Fibroblast of villous mesenchyme (primary cell): ENCODE measurements at places on chromosomes 5 and 9.

DNA sequence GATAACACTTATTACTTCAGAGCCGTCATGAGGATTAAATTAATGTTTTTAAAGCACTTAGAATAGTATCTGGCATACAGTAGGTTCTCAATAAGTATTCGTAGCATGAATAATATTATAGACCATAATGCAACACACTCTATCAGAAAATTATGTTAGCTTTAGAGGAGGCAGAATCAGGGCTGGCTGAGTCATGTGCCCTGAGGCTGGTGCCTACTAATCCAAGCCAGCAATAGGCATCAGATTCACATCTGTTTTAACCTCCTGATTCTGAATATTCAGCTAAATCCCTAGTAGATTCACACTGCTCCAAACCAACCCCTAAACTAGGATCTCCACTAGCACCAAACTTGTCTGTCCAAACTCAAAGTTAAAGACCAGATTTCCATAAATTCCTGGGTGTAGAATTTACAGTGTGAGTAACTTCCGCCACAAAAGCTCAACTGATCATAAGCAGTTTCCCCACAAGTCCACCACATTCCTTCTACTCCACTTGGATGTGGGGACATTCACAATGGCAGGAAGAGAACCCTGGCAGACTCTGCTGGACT is 170.0 kb upstream of the DAPK1 start:
- no peak for DNase-seq

DNA sequence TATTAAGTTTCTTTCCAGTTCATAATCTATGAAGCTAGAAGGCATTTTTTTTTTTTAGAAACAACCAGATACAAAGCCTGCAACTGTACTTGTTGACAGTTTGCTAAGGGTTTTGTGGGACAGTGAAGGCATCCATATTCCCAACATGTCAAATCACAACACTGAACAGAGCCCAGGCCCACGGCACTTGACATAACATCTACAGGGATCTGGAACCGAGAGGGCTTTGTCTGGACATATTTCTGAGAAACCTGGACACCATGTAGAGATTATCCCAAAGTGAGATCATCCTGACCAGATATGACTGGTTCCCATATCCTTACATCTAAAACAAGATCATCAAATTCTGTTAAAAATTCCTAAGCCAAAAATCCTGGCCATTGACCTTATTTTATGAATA is 336.3 kb downstream of the ACTL7B start:
- peak; percentile 77 for DNase-seq

DNA sequence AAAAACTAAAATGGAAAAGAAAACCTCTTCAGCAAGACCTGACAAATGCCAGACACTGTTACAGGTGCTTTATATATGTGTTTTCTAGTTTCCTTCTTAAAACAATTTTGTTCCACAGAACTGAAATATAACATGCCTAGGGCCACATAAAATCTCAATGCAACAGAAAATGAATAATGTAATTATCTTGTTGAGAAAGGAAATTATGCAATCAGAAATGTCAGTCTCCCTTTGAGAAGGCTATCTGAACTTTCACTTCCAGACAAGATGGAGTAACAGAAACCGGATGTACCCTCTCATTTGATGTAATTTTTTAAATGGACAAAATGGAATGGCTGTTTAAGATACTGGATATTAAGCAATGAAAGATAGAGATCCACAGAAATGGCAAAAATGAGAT is 79.2 kb downstream of the AGTPBP1 start:
- DNase-seq = no peak

DNA sequence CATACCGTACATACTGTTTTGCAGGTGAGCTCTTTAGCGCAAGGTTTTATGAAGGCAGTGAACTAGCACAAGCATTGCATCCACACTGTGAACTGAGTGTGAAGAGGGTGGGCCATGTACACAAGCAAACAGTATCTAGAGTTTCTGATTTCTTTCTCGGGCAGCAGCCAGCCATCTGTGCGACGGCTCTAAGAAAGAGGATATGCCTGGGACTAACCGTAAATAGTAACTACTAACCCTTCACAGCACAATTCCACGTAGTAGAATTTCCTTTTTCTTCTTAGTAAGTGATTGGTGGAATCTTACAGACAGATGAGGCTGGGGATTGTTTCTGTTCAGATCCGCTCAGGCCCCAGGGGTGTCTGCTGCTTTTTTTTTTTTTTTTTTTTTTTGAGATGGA is 89.0 kb downstream of the DRD1 start:
- no peak for DNase-seq

GRCh38 chr5:155897761-155898160 is 429.2 kb upstream of the SGCD start:
- no peak for DNase-seq

DNA sequence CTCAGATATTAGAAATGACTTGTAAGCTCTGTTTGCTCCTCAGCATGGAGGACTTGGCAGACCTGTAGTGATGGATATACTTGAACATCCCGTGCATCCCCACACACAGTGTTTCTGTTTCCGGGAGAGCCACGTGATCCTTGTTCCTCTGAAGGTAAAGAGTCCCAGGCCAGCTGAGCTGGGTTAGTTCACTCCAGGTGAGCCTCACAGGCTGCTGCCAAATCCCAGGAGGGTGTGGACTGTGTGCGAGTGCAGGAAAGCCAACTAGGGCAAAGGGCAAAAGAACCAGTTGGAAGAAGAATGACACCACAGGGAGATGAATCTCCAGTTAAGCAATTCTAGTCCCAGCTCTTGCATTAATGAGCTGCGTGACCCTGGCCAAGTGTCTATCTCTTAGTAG is 10.4 kb upstream of the TOMM5 start:
- no peak for DNase-seq

GRCh38 chr5:102863058-102863457 is 108.0 kb downstream of the PAM start:
- no peak for DNase-seq

- DNase-seq = peak; percentile 85
These were observed 313.8 kb downstream of the ENC1 start for GRCh38 chr5:74326571-74327338.

GRCh38 chr9:100324594-100325200 is 28.0 kb downstream of the TEX10 start:
- peak; percentile 67 for DNase-seq

DNA sequence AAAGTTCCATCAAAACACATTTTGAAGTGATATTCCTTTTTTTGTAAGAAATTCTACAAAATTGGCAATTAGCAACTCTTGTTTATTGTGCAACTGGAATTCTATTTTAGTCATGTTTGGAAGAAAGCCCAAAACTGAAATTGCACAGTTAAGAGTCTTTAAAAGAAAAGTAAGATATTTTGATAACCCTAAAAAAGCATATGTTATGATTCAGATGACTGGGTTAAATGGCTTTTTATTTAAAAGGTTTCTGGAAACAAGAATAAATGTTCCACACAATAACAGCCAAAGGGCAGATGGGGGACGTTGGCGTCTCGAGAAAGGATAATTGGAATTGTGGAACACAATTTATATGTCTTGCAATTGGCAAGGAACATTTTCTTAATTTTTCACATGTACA is 275.2 kb downstream of the CDH9 start:
- DNase-seq = no peak

GRCh38 chr9:34579104-34579807 is 10.3 kb downstream of the CNTFR start:
- no peak for DNase-seq

- DNase-seq = peak; percentile 92
These were observed 1.1 kb downstream of the HRCT1 start for GRCh38 chr9:35906923-35907699.

DNA sequence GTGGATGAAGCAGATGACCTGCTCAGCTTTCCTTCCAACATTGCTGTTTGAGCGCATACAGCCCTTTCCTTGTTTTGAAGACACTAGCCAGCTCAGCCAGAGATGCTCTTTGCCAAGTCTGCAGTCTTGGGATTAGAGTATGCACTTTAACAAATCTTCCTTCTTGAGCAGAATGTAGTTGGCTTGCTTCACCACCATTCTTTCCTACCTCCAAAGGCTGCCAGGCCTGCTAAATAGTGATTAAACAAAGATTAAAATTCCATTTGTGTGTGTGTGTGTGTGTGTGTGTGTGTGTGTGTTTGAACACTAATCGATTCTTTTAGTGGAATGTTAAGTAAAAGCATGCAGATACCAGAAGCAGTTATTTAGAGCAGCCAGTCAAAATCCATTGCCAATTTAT is 97.6 kb downstream of the GALNT10 start:
- peak; percentile 56 for DNase-seq

GRCh38 chr9:91847581-91848091 is 102.4 kb downstream of the ROR2 start:
- DNase-seq = peak; percentile 45

DNA sequence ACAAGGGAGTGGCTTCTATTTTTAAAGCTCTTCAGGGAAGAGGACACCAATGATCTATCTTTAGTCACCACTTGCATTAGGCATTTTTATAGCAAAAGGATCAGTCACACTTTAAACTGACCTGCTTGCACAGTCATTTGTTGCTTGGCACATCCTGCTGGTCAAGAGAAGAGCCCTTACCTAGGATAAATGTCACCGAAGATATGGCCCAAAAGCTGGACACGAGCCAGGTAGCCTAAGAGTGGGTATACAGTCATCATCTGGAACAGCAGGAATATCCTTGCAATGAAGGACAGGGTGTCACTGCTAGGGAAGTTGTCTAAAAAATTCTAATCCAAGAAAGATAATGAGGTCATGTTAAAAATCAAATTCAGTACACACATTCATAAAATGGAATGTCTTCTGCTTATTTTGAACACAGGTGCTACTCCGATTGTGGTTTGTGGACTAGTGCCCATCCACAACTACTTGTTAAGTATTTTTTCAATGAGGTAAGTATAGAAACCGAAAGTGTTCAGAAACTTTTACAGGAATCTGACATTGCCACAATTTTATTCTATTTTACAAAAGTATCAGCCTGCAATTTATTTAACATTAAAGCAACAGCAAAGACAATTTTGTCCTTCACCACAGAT is 78.4 kb downstream of the SLC38A9 start:
- no peak for DNase-seq

DNA sequence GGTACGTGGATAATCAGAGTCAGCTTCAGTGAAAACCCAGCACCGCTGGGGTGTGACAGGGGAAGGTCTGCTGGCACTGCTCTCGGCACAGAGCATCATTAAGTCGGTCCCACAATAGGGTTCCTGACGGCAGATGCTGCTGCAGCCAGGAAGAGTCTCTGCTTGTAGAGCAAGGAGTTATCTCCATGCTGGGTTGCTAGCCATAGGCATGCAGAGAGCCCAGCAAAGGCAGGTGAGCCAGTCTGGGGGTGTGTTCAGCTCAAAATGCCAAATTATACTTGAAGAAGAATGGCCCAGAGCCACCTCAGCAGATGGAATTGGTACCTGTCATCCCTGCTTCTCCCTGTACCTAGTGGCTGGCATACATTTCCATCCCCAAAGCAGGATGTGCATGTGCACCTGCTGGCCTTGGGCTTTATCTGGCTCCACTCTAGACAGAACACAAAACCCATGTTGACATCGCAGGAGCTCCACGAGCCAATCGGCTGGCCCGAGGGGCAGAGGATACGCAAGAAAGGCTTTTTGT is 100.8 kb downstream of the WDR41 start:
- no peak for DNase-seq

DNA sequence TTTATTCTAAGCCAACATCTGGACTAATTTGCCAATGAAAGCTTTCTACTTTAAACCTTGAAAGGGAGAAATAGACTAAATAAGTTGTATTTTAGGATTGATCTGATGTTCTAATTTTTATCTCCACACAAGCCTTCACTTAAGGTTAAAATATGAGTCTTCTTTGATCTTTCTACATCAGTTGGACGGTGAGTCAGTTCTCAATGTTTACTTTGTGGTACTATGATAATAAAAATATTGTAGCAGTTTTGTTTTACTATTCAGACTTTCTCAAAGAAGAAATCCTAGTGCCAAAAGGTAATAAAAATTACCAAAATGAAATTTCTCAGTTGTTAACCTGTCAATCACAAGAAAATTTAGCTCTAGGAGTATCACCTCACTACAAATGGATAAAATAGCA is 203.5 kb upstream of the RGMB start:
- peak; percentile 79 for DNase-seq

DNA sequence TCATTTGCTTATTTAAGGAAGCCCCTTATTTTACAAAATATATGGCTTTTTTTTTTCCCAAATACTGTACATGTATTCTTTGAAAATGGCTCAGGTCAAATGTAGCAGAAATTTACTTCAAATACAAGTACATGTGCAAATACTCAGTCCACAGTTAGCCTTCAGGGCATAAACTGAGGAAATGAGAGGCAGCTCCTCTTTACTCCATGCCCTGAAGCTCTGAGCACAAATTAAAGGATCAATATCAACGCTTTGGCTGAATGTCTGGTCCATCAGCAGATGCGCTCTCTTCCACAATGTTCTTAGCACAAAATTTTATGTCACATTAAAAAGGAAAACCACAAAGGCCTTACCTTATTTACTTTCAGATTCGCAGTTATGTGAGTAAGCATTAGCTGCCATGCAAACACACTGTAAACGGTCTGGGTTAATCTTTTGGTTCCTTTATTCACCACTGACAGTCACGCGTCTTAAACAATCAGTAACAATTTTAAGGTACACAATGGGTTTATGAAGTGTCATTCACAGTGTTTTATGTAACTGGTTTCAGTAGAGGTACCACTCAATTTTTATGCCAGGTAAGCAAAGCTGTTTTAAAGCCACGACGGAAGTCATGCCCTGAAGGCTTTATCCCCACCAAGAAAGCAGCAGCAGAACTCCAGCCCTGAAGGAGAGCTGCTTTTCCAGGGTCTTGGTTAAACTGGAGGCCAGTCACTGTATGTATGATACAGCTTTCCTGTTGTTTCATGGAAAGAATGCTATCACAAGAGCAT is 103.4 kb downstream of the OTULIN start:
- DNase-seq = no peak

DNA sequence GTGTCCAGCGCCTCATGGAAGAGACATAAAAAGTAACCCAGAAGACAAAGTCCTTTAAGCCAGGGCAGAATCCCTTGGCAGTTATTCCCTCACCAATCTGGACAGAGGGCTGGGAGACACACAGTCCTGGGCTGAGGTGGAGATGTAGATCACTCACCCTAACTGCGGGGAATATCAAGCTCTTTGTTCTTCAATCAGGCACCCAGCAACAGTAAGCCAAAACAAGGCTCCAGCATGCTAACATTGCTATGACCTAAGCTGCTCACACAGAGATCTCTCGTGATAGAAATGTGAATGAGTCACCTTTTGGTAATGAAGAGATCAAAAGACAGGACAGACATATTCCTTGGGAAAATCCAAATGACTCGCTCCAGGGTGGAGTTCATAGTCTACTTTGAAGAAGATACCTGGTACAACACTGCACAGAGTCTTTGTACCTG is 101.3 kb downstream of the FBN2 start:
- peak; percentile 81 for DNase-seq

DNA sequence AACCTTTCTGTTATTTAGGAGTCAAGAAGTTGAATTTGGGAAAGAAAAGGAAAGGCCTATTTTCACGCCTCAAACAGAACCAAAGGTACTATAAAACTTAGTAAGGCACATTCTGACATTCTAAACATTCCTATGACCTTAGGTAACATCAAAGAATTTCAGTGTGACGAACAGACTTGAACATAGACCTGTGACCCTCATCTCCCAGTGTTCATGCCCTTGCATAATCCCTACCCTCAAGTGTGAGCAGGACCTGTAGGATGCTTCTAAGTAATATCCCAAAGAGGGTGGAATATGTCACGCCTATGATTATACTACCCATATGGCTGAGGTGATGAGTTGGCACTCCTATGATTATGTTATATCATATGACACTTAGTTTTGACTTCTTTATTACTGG is 540.9 kb downstream of the KIF4B start:
- DNase-seq = no peak
